Myocyte (in vitro differentiated cells): ENCODE measurements at places on chromosomes 3 and 15.

GRCh38 chr3:148084931-148085330 is 612.8 kb upstream of the AGTR1 start:
- DNase-seq, result no peak

DNA sequence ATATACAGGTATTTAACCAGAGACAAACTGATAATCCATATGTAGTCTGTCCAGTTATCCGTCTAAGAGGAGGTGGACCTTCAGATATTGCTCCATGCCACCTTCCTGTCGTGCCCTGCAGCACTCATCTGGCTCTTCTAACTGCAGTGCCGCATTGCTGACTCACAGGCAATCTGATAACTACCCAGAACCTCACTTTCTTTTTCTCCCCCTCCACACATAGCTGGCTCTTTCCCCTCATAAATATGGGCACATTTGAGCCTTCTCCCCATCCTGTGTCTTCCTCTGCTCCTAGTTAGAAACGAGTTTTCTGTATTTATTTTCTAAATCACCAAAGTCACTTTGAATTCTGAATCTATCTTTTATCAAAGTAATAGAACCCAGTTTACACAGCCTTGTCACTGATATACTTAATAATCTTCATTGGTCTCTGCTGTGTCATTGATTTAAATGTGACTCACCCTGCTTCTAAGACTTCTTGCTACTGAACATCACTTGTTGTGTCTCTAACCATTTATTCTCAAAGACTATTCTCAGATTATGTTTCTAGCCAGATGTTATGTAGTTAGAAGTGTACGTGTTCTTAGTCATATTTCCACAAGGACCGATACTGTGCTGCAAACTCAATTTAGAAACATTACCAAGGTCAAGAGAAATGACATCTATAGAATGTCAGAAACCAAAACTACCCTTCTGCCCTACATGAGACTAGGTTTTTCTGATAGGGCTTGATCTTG is 17.4 kb upstream of the KCNMB2 start:
- DNase-seq, result peak; percentile 34

- DNase-seq, result no peak
Observed at GRCh38 chr3:123586968-123587367, 2.1 kb upstream of the HACD2 start.

GRCh38 chr3:46929324-46929723 is 47.2 kb downstream of the CCDC12 start:
- peak; percentile 65 for DNase-seq

DNA sequence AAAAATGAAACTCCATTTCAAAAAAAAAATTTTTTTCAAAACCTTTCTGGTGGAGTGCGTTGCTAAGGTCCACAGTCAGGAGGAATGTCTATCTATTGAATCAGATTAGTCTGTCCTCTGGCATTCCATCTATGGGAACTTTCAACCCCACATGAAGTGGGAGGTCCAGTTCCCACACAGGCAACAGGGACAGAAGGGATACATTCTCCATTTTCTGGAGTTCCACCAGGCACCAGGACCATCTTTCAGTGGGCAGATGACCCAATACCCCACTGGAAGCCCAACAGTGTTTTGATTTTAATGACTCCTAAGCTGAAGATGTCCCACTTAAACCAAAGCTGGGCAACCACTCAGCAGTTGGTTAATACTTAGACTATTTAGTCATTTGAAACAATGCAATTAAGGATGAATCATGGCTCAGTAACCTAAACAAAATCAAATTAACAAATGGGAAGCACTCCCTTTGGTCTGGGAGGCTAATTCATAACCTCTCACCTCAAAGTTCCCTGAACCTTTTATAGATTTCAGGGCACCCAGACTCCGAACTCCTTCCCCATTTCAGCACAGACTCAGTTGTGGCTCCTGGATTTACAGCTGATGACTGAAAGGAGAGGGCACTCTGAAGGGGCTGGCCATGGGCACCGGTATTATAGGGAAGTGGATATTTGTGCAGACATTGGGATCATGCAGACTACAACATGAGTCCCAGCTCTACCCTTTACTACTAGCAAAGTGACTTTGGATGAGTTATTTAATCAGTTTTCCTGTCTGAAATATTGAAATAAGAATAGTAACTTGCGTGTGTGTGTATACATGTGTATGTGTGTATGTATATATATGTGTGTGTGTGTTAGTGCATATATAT is 264.3 kb upstream of the LRTM1 start:
- peak; percentile 85 for DNase-seq

GRCh38 chr3:143060906-143061305 is 58.7 kb upstream of the CHST2 start:
- no peak for DNase-seq

DNA sequence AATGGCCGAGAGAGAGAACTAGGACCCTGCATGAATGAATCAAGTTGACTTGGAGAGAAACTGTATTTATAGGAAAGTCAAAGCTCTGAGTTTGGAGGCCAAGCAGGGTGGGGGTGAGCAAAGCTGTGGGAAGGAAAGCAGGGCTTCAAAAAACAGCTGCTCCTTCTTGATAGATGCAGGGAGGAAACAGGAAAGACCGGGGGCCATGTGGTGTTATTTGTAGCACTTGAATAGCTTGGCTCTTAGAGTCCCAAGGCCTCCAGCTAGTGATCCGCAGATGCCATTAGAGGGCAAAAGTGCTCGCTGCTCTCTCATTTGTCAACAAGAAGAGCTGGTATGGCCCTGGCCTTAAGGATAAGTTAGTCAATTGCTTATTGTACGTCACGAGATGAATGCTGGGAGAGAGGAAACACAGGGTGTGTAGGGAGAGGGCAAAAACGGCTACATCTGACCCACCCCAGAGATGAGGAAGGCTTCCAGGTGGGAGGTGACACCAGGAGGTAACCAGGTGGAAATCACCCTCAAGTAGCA is at the start of gene ALG1L2:
TSS of gene ALG1L2 (plus strand) at position 481 of the 531 bp plus-strand sequence. CDS start 186 bp downstream, outside the sequence.
- peak; percentile 56 for DNase-seq

DNA sequence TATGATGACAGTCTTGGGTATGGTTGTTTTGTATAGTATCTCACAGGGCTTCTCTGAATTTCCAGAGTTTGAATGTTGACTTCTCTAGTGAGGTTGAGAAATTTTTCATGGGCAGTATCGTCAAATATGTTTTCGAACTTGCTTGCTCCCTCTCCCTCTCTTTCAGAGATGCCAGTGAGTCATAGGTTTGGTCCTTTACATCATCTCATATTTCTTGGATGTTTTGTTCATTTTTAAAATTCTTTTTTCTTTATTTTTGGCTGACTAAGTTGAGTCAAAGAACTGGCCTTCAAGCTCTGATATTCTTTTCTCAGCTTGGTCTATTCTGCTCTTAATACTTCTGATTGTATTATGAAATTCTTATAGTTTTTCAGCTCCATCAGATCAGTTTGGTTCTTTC is 282.3 kb upstream of the NECTIN3 start:
- no peak for DNase-seq

DNA sequence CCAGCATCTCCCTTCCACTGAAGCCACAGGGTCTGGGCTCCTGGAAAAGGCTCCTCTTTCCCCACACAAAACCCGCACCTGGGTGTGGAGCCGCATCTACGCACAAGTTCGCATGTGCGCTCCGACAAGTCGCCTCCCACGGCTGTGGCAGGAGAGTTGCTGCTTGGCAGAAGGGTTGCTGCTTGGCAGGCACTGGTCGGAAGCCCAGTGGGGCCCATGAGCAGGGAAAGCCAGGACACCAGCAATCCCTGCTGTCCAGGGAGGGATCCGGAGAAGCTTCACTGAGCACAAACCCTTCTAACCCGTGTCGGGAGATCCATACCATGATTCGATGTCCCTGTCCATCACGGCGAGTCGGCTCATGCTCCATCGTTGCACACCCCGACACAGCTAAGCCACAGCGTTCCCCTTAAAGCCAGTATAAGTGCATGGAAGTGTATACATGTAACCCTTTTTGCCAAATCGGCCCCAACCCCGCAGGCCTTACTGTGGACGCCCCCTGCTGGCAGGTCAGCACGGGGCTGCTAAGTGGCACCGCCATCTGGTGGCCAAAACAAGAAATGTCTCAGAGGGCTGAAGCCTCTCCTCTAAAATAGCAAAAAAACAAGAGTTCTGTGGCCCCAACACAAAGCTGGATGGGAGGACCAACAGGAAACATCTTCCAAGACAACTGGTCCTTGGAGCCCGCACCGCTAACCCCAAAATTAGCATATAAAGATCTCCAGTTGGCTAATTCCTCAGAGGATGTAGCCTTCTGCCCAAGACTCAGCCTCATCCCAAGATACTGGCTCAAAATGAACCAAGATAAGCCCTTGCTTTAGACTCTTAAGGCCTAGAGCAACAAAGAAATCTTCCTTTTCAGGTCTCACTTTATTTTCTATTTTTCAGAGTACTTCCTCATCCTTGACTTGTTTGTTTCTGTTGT is 8.3 kb downstream of the ANKRD63 start:
- peak; percentile 79 for DNase-seq

GRCh38 chr3:16800361-16800760 is 84.4 kb upstream of the PLCL2 start:
- DNase-seq, result no peak

DNA sequence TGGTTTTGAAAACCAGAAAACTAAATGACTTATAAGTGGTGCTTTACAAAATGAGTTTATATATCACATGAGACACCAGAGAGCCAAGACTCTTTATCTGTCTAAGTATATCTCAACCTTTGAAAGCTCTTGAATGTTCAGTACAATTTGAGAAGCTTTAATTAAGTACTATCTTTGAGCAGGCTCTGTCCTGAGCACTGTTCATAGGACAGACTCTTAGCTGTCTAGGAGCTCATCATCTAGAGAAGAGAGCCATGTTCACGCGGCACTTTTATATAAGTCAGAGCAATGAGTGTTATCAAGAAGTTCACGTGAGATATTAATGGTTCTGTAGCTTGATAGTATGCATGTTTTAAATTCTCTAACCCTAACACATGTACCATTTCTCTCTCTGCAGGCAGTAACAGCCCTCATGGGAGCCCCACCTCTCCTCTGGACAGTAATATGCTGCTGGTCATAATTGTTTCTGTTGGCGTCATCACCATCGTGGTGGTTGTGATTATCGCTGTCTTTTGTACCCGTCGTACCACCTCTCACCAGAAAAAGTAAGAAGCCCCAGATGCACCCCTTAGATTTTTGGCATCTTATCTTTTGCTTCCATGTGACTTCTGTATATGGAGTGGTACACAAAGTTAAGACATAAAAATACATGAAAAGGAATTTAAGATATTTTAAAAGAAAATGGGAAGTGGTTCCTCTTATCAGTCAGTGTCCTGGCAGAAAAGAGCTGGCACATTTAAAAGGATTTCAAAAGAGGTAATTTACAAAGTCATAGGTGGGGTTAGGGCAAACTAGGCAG is 86.0 kb downstream of the HCN4 start:
- DNase-seq, result no peak
